ENCODE measurements at places on chromosomes 5 and 9. TPM values are rescaled to one million over a fixed set of nuclear protein-coding genes. Genes with fewer than 3 reads are reported as not detected.

The DMRT3 gene
- not detected for total RNA-seq

The C9orf153 gene
- total RNA-seq, result not detected

The SLC6A3 gene
- total RNA-seq, result not detected

The ARID3C gene
- 0.34 TPM for total RNA-seq

The ADGRD2 gene
- not detected for total RNA-seq

The SURF2 gene
- 33.7 TPM for total RNA-seq
